EL (cell line): ENCODE measurements at places on chromosomes 16 and 17.

GRCh38 chr17:17745476-17746455 is 64.5 kb downstream of the RAI1 start:
- no peak for DNase-seq

DNA sequence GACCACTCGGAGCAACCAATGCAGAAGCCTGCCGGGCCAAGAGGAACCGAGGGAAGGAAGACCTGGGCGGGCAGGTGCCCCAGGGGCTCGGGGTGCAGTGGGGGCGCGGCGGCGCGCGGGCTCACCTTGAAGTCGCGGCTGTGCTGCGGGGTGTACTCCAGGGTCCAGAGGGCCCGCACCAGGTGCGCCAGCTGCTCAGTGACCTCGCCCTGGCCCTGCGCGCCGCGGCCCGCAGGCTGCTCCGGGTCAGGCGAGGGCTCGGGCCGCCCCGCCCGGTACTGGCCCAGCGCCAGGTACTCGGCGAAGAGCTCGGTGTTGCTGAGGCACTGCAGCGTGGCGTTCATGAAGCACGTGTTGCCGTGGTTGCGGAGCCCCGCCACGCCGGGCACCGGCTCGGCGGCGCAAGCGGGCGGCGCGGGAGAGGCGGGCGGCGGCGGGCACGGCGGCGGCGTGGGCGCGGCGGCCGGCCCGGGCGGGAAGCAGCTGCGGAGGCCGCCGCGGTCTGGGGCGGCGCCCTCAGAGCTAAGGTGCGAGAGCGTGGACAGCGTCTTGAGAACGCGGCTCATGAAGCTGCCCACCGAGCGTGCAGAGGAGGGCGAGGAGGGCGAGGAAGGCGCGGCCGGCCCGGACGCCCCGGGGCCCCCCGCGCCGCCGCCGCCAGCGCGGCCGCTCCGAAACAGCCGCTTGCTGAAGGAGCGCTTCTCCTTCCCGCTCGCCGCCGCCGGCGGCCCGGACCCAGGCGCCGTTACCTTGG is 562 bp downstream of the USP31 start:
- DNase-seq = peak; percentile 32

DNA sequence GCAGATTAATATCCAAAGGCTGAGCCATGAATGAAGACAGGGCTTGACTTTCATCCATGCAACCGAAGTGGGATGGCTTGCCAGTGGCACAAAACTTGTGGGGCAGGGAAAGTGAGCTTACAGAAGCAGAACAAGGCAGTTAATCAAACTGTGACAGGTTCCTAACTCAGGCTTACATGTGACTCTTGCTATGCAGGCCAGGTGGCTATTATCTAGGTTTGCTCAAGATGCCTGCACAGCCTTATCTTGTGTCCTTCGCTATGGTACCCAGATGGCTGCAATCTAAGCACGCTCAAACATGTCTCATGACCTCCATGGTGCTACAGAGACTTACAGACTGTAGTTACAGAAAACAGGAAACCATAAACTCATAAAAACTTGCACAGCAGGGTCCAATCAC is 8.6 kb upstream of the DNAH9 start:
- no peak for DNase-seq

DNA sequence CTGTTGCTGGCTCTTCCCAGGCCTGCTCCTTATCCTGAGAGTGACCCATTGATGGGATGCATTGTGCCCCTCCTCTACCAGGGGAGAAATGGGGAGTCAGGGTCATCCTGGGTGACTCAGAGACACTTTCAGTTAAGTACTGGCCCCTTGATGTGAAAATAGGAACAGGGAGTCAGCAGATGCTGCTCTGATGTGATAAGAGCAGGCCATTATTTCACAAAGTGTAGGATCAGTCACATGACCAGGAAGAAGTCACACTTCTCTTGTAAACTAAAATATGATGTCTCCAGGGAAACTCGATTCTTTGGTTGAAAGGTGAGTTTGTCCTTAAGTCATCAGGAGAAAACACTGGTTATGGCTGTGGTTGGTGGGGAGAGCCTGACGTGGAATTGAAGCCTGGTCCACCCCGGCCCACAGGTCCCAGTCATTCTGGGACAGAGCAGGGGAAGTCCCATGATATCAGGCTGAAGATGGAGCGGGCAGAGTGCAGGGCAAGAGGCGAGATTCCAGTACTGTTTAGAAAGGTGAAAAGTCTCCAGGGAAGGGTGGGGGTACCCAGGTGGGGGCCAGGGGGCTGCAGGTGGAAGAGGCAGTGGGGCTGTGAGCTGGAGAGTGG is 88.6 kb upstream of the NLRP1 start:
- DNase-seq = no peak

DNA sequence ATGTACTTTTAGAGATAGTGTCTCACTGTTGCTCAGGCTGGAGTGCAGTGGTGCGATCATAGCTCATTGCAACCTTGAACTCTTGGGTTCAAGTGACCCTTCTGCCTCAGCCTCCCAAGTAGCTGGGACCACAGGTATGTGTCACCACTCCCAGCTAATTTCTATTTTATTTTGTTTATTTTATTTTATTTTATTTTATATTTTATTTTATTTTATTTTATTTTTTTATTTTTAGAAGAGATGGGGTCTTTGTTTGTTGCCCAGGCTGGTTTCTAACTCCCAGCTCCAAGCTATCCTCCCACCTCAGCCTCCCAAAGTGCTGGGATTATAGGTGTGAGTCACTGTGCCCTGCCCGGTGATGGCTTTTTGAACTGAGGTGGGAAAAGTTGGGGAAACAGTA is 35.1 kb upstream of the HS3ST4 start:
- DNase-seq = no peak

DNA sequence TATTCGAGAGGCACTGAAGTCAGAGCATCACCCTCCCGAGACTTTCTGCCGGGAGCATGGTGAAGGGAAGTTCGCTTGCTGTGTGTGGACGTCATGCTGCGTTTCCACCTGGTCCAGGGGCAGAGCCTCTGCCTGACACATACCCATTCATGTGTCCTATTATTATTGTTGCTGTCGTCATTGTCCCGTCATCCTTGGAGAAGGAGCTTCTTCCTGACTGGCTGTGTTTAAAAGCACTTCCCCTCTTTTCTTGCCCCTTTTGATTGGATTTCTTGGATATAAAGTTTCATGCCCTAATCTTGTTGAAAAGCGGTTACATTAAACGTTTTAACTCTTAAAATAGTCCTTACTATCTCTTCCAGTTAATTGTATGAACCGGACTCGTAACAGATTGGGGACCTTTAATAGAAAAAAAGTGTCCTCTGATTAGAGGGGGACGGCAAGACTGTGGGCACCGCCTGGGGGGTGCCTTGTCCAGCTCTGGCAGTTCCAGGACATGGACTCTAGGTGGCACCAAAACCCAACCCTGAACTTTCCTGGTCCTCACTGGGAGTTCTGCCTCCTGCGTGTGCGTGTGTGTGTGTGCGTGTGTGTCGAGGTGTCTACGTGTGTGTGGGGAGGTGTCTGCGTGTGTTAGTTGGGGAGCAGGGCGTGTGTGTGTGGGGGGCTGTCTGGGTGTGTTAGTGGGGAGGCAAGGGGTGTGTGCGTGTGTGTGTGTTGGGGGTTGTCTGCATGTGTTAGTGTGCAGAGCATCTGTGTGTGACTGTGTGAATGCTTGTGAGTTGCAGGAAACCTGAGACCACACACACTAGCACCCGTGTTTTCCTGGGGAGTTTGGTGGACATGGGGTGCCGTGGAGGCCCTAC is 133.3 kb upstream of the CIBAR2 start:
- DNase-seq = peak; percentile 67

GRCh38 chr16:70777973-70778406 is 23.0 kb downstream of the VAC14 start:
- peak; percentile 18 for DNase-seq

GRCh38 chr16:11418506-11418905 is 73.2 kb downstream of the RMI2 start:
- no peak for DNase-seq

DNA sequence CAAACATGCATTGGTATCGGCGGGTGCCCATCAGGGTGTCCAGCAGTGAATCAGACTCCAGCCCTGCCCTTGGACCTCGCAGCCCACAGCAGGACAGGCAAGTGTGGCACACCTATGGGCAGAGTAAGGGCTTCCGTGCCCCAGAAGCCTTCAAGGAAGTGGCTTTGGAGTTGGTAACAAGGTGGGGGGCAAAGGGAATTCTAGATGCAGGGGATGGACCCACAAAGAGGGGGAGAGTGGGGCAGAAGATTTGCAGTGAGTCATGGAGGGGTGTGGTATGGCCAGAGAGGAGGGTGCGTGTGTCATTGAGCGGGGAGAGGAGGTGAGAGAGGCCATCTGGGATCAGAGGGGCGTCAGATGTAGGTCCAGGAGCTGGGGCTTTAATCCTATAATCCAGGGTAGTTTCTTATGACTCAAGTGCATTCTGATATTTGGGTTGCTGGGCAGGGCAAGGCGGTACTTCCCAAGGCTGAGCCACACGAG is 8.5 kb upstream of the SPNS2 start:
- DNase-seq = no peak

GRCh38 chr16:73275024-73275423 is 227.1 kb upstream of the ZFHX3 start:
- no peak for DNase-seq

DNA sequence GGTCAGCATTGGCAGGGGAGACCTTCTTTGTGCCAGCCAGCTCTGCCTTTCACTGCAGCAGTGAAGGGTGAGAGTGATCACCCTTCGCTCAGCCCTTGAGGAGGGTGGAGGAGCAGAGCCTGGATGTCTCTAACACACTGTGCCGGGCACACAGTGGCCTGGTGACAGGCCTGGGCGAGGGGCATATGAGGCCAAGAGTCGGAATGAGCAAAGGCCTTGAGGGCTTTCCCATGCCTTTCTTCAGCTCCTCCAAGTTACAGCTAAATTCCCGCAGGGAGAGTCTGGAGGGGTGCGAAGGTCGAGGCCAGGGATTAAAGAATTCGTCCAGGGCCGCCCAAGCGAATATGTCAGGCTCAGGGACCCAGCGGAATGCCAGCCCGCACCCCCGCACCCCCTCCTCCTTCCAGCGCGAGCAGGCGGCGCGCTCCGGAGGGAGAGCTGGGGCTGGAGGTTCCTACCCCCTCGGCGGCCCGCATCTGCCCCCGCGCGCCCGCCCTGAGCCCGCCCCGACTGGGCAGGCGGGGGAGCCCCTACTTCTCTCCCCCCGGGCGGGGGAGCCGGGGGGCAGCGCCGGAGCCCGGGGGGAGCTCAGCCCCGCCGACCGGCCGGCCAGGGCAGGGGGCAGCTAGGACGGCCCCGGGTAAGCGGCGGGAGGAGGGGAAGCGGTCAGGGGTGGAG is at the start of gene RASL10B:
Gene RASL10B, plus strand, starts transcription at position 401 of the 678 bp plus-strand sequence. CDS start 3,546 bp downstream, outside the sequence.
- DNase-seq = peak; percentile 64

DNA sequence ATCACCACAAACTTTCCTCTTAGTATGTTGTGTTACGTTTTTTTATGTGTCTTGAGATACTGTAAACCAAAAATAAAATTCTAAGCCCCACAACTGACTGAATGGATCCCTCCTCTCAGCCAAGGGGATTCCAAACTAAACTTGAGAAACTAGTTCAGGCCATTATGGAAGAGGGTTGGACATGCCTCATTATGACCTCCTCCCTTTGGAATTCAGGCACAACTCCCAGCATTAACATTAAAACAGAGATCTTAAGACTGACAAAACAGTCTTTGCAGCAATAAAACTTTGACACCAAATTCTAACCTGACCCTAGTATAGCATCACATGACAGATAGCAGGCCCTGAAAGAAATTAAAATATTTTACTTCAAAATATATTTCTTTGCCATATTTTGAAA is 51.1 kb upstream of the SLC47A1 start:
- DNase-seq = peak; percentile 72

- DNase-seq = peak; percentile 35
Measured at GRCh38 chr17:60167065-60167741, 17.4 kb downstream of the CA4 start.

GRCh38 chr17:37741341-37742115 is 3.3 kb downstream of the HNF1B start:
- DNase-seq = no peak

DNA sequence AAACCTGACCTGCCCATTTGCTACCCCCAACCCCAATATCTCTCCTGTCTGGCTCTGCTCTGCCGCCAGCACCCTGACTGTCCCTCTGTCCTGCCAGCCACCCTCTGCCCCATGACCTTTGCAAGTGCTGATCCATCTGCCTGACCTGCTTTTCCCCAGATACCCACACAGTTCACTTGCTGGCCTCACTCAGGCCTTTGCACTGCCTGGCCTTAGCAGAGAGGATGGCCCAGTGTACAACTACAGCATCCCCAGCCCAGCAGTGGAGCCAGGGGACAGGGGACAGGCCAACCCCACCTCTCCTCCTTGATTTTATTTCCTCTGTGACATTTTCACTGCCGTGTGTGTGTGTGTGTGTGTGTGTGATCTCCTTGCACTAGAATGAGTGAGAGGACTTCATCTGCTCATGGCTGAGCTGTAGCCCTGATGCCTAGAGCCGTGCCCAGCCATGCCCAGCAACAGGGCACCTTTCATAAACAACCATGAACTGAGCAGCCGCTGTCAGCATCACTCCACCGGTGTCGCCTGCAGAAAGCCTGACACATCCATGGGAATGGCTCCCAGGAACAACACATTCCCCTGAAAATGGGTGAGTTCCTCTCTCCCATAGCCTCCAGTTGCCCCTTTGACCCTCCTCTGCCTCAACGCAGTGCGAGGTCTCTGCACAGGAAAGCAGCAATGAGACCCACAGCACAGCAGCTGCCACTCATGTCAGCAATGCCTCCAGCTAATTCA is 36.0 kb upstream of the RBFOX3 start:
- DNase-seq = no peak

GRCh38 chr17:9021992-9022572 is 772 bp downstream of the NTN1 start:
- peak; percentile 24 for DNase-seq

DNA sequence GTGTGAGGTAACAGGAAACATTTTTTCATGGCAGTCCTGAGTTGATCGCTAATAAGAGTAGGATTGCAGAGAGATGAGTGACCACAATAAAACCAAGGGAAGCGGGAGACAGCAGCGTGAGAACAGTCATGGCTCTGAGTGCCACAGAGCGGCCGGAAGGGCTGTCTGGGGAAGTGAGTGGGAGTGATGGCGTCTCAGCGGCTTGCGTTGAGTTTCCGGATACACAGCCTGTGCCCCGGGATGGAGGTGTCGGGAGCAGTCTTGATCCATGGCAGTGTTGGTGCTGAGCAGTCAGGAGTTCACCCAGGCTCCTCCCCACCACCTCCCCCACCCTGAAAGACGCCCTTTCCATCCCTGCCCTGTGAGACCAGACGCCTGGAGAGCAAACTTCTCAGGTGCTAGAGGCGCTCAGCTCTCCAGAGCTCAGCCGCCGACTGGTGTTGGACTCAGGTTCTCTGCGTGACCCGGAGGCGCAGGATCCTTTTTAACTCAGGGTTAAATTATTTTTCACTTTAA is 59.8 kb downstream of the BANP start:
- DNase-seq = no peak

DNA sequence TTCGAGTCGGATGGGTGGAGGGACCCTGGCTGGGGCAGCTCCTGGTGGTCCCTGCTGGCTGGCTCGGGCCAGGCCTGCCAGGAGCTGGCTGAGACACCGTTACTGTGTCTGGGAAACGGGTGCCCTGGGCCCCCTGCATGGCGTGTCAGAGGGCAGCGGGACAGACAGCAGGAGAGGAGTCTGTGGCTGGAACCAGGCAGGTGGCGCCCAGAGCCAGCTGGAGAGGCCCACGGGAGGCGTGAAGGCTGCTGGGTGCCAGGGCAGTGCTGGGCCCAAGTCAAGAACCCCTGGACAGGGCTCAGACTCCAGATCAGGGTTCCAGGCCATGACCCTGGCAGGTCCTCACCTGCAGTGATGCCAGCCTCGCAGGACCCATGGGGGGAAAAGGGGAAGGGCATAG is 16.6 kb downstream of the SOX8 start:
- no peak for DNase-seq
